Right ventricle myocardium inferior (tissue), 1 donor: ENCODE measurements at places on chromosomes 2 and 18. TPM values are rescaled to one million over a fixed set of nuclear protein-coding genes. Genes with fewer than 3 reads are reported as not detected.

DNA sequence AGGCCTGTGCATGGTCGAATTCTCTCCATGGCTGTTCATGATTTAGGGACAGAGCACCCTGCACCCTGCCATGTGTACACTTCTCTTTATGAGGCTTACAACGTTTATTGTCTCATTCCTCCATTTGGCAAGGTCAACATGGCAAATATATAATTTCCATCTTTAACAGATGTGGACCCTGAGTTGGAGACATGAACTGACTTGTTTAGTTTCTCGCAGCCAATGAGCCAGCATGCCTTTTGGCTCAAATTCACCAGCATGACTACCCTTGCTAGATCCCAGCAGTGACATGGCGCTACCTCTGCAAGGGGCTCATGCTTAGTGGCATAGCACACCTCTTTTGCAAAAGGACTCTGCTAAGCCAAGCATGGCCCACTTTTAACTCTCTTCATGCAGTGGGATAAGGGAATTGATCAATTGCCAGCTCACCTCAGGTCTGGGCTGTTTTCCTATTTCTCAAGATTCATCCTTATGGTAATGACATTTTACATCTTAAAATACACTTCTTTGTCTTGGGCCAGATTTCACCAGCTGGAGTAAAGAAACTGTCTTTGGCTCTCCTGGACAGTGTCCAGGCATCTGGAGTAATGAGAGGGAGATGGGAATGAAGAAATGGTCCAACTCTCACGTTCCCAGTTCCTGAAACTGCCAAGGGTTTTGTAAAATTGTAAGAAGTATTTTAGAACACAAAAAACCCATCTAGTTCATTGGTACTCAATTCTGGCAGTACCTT, 159.5 kb downstream of the SETBP1 start:
- no peak for DNase-seq

DNA sequence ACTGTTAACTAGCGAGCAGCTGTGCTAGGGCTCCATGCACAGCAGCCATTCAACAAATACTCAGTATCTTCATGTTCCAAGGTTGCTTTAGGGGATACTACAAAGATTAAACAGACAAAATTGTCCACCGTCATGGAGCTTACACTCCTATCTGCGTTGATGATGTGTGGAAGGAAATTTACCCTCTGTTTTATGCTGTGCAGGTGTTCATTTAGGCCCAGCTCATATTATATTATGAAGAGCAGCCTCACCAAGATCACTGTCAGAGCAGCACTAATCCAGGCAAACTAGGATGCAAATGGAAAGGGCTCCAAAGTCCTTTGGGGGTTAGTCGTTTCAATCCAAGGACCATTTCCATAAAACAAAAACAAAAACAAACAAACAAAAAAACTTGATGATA, 13.4 kb upstream of the WIPF1 start:
- no peak for DNase-seq

- no peak for DNase-seq
These were observed 390.1 kb upstream of the TRIB2 start for GRCh38 chr2:12326449-12327190.

GRCh38 chr2:23506531-23507266, 121.7 kb downstream of the KLHL29 start:
- no peak for DNase-seq

- no peak for DNase-seq
These were observed 1356.5 kb upstream of the LRRTM1 start for GRCh38 chr2:81661081-81661480.

DNA sequence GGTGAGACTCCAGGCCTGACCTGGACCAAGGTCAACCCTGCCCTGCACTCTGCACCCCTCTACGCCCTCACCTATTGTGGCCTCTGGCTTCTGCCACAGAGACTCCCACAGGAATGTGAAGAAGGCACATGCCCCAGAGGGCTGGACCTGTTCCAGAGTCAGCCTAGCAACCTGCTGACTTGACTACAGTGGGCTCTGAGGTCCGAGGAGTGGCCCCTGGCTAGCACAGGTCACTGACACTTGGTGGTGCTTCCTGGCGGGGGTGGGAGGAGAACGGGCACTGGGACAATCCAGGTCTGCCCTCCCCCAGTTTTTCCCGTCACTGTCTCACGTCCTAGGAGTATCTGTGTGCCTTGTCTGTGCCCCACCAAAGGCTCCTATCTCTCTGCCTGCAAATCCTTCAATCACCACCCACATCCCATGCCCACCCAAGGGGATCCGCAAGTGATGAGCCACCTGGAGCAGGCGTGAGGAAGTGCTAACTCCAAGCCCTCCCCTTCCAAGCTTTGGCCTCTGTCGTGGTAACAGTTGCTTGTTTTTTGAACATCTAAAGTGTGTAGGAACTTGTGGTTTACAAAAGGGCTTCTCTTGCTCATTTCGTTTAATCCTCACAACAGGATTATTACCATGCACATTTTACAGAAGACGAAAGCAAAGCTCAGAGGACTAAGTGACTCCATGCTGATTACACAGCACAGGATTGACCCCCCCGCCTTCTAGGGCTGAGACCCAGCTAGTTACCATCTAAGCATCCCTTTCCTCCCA, 86.2 kb downstream of the MCFD2 start:
- DNase-seq: no peak

GRCh38 chr2:10647886-10648605, 41.7 kb downstream of the NOL10 start:
- no peak for DNase-seq

- no peak for DNase-seq
These were observed 92.8 kb downstream of the TRIB2 start for GRCh38 chr2:12809526-12809925.

GRCh38 chr2:64111426-64111825, 32.8 kb downstream of the PELI1 start:
- no peak for DNase-seq

Gene AGPS
- 32.3 TPM for total RNA-seq

Gene SERPINE2
- total RNA-seq: 6.1 TPM

Gene SNED1
- 6.7 TPM for total RNA-seq

Gene EFEMP1
- total RNA-seq: 75.9 TPM

Gene ATG9A
- 79.4 TPM for total RNA-seq
